ENCODE measurements at places on chromosomes 11 and 22.

- DNase-seq = no peak
Observed at GRCh38 chr11:34147581-34147980, 42.2 kb downstream of the NAT10 start.

- DNase-seq = no peak
Observed at GRCh38 chr11:107655602-107656001, 56.3 kb downstream of the SLN start.

DNA sequence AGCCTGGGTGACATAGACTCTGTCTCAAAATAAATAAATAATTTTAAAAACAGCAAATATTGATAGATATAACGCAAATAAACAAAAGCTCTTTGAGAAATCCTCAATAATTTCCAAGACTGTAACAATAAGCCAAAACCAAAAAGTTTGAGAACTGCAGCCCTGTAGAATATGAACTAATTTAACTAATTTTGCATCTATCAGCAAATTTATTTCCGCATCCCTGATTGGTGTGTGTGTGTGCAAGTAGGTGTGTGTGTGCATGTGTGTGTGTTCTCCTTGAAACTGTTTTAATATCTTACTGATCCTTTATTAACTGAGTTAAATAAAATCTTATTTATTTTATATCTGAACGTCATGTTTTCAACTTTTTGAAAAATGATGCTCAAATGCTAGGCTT, 67.0 kb upstream of the ISX start:
- no peak for DNase-seq

DNA sequence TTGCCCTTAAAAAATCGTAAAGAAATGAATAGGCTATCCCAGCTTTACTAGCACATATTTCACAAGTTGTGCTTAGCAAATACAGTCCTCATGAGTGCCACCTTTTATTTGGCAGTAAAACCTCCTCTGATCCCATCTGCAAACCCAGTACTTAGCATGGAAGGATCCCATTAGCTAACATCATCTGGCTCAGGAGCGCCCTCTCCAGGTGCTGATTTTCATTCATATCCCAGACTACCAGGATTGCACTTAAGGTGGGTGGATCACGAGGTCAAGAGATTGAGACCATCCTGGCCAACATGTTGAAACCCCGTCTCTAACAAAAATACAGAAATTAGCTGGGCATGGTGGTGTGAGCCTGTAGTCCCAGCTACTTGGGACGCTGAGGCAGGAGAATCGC, 76.1 kb upstream of the PAX6 start:
- peak; percentile 32 for DNase-seq

DNA sequence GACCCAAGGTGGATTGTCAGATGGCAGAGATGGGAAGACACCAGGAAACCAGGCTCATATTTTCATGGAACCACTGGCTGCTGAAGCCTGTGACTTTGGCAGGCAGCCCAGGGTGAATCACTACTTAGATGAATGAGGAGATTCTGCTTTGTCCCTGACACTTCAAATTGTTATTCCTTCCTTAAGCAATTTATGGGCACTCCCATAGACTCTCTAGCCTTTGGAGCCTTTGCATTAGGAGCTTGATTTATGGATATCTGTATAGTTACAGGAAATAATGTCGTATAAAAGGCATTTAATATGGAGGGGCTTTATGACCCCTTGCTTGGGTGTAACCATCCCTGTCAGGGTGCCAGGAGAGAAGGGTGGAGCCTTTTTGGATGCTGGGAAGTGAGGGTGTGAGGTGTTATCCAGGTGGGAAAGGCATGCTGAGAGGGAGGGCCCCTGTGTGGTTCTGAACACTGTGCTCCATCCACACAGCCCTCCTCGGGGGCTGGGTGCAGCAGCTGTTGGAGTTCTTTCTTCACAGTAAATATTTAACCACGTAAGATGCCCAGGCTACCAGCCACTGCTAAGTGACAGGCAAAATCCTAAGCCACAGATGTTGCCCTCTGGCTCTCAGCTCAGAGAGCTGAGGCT, 35.3 kb downstream of the IL18 start:
- peak; percentile 94 for DNase-seq

DNA sequence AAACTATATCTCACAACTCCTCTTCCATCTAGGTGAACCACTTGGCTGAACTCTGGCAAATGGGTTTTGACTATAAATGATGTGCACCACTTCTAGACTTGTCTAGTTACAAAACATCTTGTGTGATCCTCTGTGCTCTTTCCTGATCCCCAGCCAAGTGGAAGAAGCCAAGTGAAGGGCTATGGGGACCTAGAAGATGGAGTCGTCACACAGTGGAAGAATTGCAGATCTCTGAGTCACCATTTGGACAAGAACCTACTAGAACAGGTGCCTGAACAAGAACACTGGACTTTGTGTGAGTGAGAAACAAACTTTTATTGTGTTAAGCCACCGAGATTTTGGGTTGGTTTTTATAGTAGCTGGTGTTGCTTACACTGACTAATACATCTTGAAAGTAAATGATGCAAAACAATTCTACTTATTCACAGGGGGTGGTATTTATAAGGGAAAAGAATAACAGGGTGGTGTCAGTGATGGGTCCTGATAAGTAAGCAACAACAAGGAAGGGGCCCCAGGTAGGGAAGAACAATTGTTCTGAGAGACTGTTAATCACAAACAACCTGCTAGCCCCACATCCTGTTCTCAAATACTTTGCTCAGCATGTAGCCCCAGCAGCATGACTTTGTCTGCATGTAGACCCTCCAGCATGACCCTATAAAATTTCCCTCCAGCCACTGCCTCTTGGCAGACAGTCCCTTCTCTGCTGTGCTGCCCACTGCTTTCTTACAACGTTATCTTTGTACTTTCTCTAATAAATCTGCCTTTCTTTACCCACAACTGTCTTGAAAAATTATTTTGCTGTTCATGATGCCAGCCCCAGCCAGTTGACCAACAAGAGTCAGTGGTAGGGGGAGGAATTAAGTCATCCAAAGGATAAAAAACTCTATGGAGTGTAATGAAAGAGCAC, 280.7 kb upstream of the PLET1 start:
- no peak for DNase-seq

Data from M059J (cell line).